ENCODE measurements at places on chromosomes 4 and X.

DNA sequence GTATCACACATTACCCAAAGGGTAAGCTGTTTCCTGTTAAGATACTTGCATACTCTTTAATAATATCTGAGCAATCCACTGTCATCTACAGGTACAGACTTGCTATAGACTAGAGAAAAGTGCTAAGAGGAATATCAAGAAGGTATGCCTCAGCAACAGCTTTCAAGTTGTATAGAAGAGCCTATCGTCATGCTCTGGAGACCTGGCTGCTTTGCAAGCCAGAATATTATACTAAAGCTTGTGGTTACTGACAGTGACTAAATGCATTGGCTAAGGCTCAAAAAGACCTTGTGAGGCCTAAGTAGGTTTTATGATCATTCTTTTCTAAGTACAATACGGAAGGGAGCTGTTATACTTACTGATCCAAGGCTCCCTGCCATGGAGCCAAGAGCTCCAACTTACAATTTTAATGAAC lies 11.3 kb downstream of the LAMP2 start:
- no peak for DNase-seq

- no peak for DNase-seq
Measured at GRCh38 chr4:171532968-171533367, 280.2 kb upstream of the GALNTL6 start.

DNA sequence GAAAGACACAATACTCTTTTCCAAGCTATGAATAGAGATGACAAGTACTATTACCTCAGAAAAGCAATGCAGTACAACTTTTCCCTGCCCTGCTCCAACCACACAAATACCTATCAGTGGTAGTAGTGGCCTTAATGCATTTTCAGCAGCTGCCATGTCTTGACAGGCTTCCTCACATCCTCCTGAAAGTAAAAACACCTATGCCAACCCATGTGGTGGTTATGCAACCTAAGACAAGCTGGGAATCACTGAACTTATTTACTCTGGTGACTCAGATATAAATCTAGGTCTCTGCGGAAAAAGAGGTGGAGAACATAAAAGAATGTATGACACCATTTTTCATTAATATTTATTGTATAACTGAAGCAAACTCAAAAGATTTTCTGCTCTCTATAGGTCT lies 14.5 kb downstream of the WDFY3 start:
- no peak for DNase-seq

GRCh38 chr4:135277068-135277979 lies 1075.7 kb upstream of the PABPC4L start:
- DNase-seq: no peak

DNA sequence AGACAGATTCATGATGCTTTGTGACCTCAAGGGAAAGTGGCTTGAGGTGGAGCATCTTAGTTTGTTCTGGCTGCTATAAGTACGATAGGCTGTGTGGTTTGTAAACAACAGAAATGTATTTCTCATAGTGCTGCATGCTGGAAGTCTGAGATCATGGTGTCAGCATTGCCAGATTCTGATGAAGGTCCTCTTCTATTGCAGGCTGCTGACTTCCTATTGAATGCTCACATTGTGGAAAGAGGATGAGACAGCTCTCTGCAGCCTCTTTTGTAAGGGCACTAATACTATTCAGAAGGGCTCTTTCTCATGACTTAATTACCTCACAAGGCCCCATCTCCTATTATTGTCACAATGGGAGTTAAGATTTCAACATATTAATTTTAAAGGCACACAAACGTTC lies 1674.0 kb upstream of the PCDH7 start:
- DNase-seq: no peak

- no peak for DNase-seq
Measured at GRCh38 chr4:143586080-143586479, 72.6 kb downstream of the SMARCA5 start.

DNA sequence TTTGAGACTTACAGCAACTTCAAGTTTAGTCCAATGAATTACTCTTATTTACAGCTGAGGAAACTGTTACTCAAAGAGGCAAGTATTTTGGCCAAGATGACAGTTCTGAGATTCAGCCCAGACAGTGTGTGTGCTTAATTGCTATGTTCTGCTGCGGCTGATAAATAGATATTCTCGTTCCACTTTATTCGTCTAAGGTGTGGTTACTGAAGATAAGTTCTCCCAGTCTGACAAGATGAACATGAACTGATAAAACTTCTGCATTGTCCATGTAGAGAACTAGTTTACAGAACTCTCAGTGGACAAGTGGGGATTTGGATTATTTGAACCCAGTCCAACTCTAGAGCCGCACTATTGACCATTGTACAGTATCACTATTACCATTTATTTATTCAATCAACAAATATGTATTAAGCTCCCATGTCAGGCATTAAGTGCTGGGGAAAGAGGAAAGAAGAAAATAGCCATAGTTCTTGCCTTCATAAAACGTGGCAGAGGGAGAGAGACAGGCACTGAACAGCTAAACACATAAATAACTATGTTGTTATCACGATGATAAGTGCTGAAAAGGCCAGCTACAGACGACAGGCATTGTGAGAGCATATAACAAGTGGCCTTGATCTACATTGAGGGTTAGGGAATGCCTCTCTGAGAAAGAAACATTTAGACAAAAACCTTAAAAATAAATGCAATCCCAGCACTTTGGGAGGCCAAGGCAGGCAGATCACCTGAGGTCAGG lies 4.0 kb upstream of the DHX15 start:
- DNase-seq: no peak

DNA sequence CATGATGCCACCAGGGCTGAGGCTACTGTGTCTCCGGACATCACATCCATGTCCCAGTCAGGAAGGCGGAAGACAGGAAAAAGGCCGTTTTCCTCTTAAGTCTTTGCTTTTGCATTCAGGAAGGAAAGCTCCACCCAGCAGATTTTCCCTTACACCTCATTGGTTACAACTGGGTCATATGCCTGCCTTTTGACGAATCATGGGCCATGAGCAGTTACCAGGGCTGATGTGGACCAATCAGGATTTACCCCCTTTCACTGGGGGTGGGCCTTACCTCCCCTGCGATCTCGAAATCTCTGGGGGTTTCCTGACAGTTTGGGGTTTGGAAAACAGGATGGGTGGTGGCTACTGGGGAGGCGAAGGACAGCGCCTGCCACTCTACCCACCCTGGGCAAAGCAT lies 52.5 kb upstream of the GRPEL1 start:
- DNase-seq: no peak

DNA sequence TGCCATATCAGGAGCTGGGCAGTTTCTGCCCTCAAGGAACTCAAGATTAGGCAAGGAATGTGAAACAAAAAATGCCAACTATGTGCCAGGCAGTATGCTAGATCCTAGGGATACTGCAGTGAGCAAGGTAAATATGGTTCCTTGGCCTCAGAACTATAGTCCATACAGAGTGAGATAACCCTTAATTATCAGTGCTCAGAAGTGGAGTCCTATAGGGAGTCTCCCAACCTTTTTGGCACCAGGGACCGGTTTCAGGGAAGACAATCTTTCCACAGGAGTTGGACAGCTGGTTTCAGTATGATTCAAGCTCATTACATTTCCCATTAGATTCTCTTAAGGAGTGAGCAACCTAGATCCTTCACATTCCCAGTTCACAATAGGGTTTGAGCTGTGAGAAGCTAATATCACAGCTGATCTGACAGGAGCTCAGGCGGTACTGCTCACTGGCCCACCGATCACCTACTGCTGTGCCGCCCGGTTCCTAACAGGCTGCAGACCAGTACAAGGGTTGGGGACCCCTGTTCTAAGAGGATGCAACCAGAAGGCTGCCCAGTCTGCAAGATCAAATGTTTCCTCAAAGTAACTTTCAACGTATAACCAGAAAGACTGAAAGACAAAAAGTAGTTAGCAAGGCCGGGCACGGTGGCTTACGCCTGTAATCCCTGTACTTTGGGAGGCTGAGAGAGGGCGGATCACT lies 1.7 kb upstream of the SRP72 start:
- DNase-seq: no peak

DNA sequence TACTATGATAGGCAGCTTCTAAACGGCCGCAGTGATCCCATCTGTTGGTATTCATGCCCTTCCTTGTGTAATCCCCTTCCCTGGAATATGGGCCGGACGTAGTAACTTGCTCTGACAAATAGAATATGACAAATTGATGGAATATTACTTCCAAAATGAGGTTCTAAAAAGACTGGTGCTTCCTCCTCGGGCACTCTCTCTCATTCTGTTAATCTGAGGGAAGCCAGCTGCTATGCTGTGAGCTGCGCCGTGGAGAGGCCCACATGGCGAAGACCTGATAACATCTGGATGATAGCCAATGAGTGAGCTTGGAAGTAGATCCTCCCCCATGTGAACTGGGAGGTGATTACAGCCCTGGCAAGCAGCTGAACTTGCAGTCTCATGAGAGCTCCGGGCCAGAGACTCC lies 27.2 kb upstream of the SLC25A4 start:
- DNase-seq: no peak

DNA sequence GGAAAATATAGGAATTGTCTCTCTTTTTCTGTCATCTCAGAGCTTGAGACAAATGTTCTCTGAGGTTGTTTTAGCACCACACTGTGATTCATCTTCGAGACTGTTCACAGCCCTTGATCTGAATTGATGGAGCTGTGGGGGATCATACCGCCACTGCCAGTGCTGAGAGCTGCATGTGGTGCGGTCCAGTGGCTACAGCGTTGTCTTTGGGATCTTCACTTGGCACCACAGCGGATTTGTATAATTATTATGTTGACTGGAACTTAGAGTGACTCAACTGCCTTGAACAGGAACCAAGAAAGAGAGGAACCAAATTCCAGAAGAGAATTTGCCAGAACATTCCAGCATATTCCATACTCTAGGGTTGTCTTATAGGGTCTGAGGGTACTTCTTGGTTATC lies 29.1 kb downstream of the TBL1X start:
- no peak for DNase-seq

GRCh38 chr4:185859111-185859510 lies 47.1 kb upstream of the SORBS2 start:
- DNase-seq: no peak

GRCh38 chr4:19857380-19857779 lies 394.3 kb upstream of the SLIT2 start:
- DNase-seq: no peak

DNA sequence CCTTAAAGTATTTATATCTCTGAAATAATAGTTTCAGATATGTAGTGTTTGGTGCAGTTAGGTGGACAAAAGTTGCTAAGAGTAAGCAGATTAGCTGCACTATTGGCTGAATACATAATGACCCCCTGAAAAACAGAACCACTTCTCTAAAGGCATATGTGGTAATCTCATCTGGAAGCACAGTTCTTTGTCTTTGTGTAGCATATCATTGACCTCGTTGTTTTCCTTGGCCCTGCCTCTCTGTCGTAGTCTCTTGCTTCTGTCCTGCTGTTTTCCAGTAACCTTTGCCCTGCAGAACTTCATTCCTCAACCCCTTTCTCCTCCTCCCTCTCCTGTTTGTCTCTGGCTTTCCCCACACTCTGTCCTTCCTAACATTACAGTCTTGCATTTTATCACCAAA lies 41.4 kb downstream of the JADE3 start:
- no peak for DNase-seq

- no peak for DNase-seq
Measured at GRCh38 chrX:108399418-108400165, 38.6 kb downstream of the COL4A6 start.

GRCh38 chr4:24143741-24144140 lies 253.9 kb upstream of the PPARGC1A start:
- no peak for DNase-seq

DNA sequence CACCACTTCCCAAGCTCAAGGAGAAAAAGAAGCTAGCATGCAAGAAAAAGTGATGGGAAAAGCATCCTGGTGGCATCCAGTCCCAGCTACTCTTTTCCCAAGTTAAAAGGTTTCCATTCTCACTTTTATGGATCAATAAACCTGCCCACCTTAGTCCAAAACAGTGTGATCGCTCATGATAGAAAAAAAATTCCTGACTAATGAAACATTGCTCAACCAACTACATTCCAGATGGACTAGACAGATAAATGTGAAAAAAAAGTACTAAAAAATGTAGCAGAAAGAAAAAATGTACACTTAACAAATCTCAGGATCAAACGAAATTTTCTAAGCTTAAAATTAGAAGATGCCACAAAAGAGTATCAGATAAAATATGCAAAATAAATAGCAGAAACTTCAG lies 312.2 kb downstream of the TMA16 start:
- DNase-seq: no peak

DNA sequence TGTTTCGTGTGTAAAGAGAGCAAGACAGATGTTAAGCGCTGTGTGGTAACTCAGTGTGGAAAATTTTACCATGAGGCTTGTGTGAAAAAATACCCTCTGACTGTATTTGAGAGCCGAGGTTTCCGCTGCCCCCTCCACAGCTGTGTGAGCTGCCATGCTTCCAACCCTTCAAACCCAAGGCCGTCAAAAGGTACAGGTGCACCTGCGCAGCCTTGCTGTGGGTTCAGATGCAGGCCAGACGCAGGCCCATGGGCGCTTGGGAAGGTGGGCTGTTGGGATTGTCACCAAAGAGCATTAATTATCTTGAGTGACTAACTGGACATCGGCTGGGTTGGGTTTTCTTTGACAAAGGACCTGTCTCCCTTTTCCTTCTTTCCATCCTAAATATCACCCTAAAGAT lies 55.4 kb downstream of the NELFA start:
- no peak for DNase-seq

DNA sequence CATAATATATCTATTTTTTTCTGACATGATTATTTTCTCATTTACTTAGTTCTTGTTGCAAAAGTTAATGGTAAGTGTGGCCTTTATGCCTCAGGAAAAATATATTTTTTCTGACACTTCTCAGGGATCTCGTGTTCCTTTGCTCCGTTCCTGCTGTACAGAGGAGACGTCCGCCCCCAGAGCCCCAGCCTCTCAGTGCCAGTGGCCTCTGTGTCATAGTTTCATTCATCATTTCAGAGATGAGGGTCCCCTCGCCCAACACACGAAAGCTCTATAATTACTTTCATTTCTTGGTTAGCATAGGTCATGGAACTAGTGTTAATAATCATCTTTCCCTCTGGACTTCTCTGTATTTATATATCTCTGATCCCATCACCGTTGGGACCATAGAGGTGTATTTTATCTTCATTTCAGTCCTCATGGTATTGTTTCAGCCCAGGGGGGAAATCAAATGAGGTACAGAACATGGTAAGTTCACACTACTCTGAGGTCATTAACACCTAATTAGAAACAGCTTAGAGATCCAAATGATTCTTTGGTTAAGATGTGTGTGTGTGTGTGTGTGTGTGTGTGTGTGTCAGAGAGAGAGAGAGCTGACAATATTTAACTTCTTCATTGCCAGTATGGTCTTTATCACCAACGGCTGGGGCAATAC lies 631.1 kb upstream of the TENM3 start:
- no peak for DNase-seq

- DNase-seq: no peak
Measured at GRCh38 chrX:50115973-50116372, 84.8 kb downstream of the AKAP4 start.

Data from activated CD4-positive, alpha-beta T cell treated with anti-CD3 and anti-CD28 coated beads for 24 hours (primary cell).